Transverse colon (tissue), 4 donors: ENCODE measurements at places on chromosomes 1 and 21.

GRCh38 chr21:28445141-28445830 is 547.4 kb downstream of the LTN1 start:
- DNase-seq = no peak

DNA sequence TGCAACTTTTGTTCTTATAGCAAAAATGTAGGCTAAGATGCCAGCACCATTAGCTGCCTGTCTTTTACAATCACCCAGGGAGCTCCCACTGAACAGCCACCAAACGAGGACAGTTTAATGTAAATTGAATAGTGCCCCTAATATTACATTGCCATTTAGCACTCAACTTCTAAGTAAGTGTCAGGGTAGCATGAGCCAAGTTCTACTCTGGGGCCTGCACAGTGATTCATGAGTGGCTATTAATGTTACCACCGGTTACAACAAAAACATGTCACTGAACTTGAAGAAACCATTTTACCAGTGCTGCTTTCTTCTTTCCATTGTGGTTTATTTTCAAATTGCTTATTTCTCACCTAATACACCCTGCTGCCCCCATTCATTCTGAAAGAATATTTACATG is 295.6 kb upstream of the RRP15 start:
- DNase-seq = no peak

DNA sequence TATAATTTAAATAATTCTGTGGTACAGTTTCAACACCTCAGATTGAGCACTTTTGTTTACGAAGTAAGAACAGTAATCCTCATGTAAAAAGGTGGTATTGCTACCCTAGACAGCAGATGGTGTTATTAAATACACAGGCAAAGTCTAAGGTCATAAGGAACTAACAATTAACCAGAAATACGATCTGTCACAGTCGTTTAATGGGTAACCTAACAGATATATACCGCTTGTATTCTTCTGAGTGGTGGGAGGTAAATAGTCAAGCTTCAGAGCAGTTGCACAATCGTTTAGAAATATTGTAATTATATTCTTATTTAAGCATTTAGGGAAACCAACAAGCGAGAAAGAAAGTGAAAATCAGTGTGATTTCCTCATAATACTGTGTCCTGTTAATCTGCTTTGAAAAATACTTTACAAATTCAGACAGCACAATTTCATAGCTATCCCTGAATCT is 9.8 kb upstream of the IRF2BP2 start:
- DNase-seq = no peak

- DNase-seq = no peak
These were observed 33.6 kb downstream of the CD55 start for GRCh38 chr1:207355060-207355459.

GRCh38 chr1:218312509-218312908 is 27.4 kb downstream of the RRP15 start:
- DNase-seq = no peak

GRCh38 chr1:107594536-107594935 is 370.4 kb downstream of the VAV3 start:
- DNase-seq = no peak

DNA sequence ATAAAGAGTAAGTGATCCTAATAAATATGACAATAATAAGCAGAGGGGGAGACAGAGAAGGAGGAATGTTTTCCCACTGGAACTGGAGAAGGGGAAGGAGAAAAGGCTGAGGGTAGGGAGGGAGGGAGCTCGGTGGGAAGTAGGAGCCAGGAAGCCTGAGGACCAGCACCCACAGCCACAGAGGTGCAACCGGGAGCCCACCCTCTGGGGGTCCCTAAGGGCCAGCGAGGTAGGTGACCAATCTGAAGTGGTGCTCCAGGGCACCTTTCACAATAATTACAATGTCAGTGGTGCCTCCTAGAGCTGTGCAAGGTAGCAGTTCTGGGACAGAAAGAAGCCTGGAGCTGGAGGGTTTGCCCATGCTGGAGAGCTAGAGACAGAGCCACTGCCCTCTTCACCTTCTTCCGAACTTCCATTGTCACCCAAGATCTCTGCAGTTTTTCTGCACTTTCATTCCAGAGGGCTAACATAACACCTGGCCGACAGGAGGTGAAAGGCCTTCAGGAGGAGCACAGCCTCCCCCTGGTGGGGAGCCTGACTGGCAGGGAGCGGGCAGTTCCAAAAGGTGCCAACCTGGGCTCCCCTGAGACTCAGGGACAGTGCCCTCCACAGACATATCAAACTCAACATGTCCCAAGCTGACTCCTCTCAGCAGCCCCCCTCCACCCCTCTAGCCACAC is 4.1 kb upstream of the AHCYL1 start:
- DNase-seq = peak; percentile 57

- DNase-seq = peak; percentile 37
These were observed 14.3 kb upstream of the BLACAT1 start for GRCh38 chr1:205470131-205470530.

DNA sequence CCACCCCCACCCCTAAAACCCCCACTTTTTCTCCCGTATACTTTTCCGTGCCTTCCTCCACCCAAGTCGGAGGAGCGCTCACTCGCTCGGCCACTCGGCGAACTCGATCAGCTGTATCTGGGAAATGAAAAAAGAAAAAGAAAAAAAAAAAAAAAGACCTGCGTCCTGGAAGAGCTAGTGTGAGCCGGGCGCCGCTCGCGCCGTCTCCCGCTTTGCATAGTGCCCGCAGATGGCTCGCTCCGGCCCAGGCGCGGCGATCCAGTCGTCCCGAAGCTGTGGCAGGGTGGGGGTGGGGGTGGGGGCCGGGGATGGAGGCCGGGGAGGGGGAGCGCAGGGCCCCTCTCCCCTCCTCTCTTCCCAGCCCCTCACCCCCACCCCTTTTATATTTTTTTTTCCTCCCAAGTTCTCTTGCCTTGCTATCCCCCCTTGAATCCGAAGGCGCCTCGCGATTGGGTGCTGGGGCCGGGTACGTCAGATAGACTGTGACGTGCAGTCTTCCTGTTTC is 299 bp upstream of the PROX1 start:
- peak; percentile 78 for DNase-seq

DNA sequence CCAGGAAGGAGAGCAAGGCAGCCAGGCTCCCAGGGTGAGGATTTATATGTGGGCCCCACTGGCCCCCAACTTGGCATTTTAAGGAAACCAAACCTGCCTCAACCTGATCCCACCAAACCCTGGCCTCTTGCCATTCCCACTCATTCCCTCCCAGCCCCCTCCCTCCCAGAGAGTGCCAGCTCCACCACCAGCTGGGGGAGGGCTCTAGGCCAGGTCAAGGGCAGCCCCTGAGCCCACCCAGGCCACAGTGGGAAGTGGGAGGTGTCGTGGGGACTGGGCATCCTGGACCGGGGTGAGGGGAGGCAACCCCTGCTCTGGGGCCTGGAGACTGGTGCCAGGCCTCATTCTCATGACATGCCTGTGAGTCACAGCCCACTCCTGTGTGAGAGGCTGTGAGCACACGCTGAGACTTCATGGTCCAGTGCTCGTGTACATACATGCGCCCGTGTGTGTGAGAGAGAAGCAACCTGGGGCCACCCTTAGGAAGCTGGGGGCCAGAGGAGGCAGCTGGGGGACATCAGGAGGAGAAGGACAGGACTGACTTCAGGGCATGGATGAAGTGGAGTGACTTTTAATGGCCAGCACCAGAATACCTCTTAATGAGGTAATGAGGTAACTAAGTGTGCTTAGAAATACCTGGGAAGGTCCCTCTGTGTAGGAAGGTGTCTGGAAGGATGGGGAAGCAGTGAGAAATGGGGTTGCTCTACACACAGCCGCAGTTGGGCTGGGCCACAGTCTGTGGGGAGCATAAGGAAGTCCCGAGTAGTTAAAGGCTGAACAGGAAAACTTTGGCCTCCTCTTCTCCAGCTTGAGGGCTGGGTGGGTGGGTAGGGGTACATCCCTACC is at the start of gene S100A2:
Gene S100A2, minus strand, starts transcription at position 316 of the 846 bp plus-strand sequence. CDS start 1,967 bp downstream, outside the sequence.
- peak; percentile 55 for DNase-seq

- DNase-seq = no peak
These were observed 122.8 kb downstream of the ACTL8 start for GRCh38 chr1:17877896-17878295.

DNA sequence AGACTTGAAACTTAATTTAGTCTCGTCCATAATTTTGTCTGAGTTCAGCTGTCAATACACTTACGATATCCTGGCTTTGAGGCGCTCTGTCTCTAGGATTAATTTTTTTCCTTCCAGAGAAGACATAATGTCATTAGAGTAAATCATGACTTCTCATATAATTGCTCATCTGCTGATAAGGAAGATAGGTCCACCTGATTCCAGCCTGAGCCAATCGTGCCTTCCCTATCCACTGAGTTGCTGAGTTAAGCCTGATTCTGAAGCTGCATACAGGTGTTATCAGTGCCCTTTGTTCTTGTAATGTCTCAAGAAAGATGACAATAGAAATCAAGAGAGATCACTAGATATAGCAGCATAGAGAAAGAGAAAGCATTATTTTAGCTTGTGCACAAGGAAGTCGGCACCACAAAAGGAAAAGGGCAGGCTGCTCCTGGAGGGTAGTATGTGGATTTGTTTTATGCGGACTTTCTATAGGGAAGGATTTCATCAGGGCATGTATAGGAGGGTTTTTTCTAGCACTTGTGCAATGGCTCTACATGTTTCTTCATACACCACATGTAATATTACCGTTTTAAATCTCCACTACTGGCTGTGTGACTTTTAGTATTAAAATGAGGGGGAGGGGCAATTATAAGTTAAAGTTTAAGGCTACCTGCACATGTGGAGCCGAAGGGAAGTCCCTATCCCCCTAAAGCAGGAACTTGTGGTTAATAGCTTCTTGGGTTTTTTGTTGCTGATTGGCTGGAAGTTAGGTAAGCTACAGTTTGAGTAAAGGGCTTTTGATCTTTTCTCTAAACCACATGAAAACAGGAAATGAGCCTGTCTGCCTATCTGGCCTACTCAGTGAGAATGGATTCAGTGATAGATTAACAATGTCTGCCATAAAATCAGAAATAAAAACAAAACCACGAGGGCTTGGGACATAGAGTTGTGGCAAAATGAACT is 133.4 kb downstream of the PLPPR5 start:
- no peak for DNase-seq

GRCh38 chr1:205477759-205478247 is 22.0 kb upstream of the BLACAT1 start:
- DNase-seq = peak; percentile 67

DNA sequence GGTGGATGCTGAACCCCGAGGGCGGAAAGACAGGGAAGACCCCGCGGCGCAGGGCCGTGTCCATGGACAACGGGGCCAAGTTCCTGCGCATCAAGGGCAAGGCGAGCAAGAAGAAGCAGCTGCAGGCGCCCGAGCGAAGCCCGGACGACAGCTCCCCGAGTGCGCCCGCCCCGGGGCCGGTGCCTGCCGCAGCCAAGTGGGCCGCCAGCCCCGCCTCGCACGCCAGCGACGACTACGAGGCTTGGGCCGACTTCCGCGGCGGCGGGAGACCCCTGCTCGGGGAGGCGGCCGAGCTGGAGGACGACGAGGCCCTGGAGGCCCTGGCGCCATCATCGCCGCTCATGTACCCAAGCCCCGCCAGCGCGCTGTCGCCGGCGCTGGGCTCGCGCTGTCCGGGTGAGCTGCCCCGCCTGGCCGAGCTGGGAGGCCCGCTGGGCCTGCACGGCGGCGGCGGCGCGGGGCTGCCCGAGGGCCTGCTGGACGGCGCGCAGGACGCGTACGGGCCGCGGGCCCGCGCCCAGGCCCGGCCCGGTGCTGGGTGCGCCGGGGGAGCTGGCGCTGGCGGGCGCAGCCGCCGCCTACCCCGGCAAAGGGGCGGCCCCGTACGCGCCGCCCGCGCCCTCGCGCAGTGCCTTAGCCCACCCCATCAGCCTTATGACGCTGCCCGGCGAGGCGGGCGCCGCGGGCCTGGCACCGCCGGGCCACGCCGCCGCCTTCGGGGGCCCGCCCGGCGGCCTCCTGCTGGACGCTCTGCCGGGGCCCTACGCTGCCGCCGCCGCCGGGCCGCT is 20.7 kb downstream of the FOXO6 start:
- peak; percentile 54 for DNase-seq

- DNase-seq = no peak
These were observed 37.9 kb downstream of the ETNK2 start for GRCh38 chr1:204113896-204114295.

DNA sequence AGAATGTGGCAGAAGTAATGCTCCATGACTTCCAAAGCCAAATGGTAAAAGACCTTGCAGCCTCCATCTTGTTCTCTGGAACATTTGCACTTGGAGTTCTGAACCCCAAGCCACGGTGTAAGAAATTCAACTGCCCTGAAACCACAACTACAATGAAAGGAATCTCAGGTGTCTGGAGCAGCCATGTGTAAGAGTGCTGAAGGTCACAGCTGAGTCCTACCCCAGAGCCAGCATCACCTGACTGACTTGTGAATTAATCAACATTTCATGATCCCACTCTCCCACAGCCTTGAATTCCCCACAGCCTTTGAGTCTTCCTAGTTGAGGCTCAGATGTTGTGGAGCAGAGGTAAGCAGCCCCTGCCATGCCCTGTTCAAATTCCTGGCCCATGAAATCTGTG is 192.8 kb upstream of the CAMK1G start:
- no peak for DNase-seq

DNA sequence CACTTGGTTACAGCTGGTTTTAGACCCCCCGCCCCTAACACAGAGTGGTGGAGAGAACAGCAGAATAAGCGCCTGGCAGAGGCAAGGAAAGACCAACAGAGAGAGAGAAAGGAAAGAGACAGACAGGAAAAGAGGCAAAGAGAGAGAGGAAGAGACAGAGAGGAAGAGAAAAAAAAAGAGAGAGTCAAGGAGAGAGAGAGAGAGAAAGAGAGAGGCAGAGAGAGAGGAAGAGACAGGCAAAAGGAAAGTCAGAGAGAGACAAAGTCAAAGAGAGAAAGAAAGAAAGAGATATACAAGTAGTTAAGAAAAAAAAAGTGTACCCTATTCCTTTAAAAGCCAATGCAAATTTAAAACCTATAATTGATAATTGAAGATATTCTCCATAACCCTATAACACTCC is 13.0 kb upstream of the NEK2 start:
- no peak for DNase-seq

DNA sequence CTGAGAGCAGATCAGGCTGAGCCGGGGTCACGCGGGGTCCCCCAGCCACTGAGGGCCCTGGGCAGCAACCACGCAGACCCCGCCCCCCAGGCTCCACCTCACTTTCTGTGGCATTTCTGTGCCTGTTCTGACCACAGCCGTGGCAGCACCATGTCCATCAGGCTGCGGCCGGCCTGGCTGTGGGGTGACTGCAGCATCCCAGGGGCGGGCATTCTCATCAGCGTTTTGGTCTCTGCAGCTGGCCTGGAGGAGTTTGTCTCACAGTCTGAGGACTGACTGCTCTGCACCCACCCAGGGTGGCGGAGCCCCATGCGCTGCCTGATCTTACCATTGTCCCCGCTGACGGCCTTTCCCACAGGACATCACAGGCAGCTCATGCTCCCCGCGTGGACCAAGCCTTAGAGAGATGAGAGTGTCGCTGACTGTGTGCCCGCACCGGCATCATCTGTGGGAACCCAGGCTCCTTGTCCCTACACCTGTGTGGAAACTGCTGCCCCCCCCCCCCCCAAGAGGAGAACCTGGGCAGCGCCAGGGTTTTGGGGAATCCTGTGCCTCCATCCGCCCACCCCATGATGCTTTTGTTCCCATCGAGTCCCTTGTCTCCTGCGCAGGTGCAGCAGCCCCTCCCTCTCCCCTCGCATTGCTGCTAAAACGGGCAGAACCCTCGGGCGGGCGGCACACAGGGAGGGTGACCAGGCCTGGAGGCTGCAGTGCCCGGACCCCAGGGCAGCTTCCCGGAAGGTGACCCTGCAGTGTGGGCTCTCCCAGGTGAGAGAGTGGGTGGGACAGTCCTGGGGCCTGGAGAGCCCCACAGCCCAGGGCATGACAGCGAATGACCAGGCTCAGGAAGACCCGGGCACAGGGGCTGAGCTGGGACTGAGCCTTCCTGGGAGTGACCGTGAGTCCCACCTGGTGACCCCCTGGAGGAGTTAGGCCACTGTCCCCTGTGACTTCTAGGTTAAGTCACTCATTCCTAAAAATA is 1.8 kb downstream of the KRTAP10-1 start:
- peak; percentile 5 for DNase-seq
